ENCODE measurements at places on chromosomes 1 and 21.

- DNase-seq, result no peak
These were observed 168.7 kb downstream of the RUNX1 start for GRCh38 chr21:34880401-34880800.

DNA sequence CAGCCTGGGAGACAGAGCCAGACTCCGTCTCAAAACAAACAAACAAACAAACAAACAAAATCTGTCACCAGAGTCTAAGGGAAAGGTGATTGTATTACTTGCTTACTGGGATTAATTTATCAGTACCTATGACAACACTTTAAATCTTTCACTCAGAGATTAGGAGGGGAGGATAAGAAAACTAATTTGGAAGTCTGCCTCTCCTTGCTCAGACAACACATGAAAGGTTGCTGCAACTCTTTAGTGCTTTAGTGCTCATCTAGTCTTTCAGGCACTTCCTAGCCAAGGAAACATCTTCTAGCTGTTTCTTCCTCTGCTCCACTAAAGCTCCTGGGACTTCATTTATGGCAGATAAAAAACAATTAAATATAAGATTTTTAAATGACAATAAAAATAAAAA lies 7.3 kb upstream of the FMN2 start:
- no peak for DNase-seq

DNA sequence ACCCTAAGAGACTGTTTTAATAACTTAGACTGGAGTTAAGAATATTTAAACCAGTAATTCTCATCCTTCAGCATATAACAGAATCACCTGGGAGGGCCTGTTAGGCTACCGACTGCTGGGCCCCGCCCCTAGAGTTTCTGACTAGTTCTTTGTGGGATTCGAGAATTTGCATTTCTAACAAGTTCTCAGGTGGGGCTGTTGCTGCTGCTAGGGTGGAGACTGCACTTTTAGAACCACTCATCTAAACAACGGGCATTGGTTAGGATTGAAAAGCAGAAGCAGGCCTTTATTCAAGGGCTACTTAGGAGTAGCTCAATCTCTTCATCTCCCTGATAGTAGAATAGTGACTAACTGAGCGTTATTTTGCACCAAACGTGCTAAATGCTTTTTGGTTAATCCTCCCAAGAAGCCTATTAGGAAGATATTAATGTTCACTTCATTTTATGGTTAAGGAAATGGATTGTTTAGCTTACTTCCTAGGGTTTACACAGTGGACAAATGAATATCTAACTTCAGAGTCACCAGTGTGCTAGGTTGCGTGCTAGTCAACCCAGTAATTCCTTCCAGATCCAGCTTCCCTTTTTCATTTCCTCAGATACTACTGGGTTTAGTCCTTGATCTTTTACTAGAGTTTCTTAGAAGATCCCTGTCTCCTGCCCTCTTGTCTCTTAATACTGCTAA lies 31.1 kb upstream of the UAP1 start:
- DNase-seq, result no peak

DNA sequence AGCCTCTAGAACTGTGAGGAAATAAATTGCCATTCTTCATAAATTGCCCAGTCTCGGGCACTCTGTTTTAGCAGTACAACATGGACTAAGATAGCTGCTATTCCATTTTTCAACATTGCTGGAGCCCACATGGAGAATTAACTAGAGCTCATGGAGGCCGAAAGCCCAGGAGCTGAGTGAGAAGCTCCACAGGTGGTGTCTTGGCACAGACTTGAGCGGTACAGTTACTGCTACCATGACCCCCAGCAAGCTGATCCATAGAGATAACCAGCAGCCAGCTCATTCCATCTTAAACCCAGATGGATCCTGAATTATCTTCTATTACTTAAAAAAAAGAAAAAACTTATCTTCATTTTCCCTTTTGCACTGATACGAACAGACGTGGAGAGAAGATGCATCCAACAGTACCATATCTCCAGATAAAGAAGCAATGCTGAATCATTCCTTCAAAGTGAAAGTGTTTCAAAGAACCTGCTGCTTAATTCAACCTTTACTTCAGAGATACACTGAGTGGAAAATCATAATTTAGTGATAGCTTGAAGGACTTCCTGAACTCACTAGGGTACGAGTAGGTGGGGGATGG lies 115.1 kb downstream of the SETD4 start:
- no peak for DNase-seq

DNA sequence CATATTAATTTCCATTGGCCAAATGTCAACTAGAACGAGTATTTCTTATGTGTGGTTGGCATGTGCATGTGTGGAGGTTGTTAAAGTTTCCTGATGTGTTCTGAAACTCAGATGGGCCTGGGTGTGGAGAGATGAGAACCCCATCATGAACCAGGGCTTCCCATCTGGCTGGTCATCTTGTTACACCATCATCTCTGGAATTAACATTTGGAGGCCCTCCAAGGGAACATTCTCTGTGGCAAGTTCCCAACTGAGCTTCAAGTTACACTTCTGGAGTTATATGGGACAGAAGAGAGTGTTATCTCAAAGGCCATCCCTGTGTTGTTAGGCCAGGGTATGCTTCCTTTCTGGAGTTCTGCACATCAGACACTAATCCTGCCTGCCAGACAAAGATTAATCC lies 183.6 kb downstream of the TTLL7 start:
- no peak for DNase-seq

DNA sequence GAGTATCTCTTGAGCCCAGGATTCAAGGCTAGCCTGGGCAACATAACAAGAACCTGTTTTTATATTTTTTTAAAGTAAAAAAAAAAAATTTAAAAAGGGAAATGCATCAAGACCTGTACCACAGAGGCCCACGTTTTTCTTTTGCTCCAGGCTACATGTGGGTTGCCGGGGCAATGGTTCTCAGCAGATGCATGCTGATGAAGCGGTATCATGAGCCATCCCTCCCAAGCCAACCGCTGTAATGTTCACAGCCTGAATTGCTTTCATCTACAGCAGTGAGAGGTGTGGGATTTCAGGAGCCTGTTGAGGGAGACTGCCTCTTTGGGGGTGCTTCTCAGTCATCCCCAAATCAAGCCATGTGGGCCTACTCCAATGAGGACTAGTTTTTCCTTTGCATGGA lies 60.5 kb downstream of the CD58 start:
- peak; percentile 19 for DNase-seq

DNA sequence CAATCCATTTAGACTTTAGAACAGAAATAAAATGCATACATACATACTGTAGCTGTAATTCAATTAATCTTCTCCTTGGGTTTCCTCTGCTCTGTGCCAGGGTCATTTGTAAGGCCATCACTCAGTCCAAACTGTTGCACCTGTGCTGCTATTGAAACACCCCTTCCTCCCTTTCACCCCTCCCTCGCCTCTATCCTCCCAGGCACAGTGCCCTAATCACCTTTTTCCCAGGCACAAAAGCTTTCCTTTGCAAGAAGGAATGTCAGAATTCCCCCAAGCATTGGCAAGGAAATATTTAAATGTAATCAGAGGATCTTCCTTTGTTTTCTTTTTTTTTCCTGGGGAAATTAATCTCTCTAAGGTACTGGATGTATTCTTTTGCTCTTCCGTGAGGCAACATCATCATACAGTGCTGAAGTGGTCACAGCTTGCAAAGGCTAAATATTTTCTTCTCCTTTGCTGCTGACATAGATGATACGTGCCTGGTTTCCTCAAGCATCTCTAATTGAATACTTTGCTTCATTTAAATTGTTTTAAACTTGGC lies 339.3 kb upstream of the NR5A2 start:
- no peak for DNase-seq

DNA sequence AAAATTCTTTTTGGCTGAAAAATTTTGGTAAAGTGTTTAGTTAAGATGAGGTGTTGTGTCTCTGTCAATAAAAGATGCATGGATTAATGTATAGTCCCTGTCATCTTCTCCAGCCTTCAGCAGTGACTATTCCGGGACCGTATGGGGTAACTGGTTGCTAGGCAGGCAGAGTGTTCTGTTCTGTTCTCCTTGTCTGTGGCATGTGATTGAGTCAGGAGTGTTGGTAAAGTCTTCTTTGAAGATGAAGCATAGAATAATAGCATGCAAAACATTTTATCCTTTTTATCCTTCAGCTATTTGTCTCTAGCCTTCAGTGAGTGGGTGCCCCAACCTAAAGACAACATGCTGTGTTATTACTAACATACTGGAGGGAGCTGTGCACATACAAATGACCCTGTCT lies 74.6 kb downstream of the RGL1 start:
- DNase-seq, result no peak

DNA sequence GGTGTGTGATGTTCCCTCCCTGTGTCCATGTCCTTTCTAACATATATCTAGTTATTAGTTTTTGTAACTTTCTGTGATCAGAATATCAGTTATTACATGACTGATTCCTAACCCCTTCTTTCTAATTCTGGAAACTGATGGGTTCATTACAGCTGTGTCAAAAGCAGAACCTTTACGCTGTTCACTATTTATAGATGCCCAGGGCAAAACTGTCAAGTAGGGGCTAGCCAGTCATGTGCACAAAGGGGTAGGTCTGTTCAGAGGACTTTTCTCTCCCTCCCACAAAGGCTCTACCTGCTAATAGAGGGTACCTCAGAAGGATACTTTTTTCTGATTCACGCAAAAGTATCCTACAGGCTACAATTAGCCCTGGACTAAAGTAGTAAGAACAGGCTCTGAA lies 79.2 kb downstream of the NRDC start:
- no peak for DNase-seq

DNA sequence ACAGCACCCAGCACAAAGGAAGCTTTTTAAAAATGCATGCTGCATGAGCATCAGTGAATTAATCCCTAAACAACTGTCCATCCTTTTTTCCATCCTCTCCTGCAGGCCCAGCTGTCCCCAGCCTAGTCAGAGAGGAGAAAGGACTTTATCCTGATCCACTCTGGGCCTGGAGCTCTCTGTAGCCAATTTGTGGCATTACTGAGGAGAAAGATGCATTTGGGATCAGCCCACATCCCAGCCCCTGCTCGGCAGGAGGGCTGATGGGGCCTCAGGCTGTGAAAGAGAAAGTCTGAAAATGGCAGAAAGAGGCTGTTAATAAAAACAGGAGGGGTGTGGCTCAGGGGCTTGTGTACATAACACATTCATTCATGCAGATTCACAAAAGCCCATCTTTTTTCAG lies 37.5 kb upstream of the ATP2B4 start:
- no peak for DNase-seq

GRCh38 chr21:45125357-45125756 lies 51.0 kb downstream of the ADARB1 start:
- DNase-seq, result no peak

GRCh38 chr1:21355956-21356355 lies 65.7 kb upstream of the ECE1 start:
- DNase-seq, result no peak

GRCh38 chr1:226411619-226412018 lies 3.7 kb upstream of the PARP1 start:
- no peak for DNase-seq

DNA sequence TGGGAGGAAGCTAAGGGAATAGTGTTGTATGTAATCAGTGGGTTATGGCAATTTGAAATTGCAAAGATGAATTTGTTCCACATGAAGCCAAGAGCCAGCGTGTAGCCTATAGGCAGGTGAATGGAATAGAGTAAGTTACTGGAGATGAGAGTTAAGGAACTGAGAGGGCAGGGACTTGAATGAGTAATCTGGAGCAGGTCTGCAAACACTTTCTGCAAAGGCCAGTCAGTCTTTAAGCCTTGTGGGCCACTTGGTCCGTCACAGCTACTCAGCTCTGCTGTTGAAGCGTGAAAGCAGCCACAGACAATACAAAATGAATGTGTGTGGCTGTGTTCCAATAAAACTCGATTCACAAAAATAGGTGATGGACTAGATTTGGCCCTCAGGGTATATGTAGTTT lies 29.2 kb downstream of the SZT2 start:
- DNase-seq, result no peak

Data from activated CD4-positive, alpha-beta T cell treated with anti-CD3 and anti-CD28 coated beads, Interleukin-10, Interleukin-2, amounts not matched to agents 100 ng/mL and 50 ng/mL, durations not matched to agents 16 hours and 8 hours (primary cell).